Midbrain (tissue), 1 donor: ENCODE measurements at places on chromosomes 4 and X.

DNA sequence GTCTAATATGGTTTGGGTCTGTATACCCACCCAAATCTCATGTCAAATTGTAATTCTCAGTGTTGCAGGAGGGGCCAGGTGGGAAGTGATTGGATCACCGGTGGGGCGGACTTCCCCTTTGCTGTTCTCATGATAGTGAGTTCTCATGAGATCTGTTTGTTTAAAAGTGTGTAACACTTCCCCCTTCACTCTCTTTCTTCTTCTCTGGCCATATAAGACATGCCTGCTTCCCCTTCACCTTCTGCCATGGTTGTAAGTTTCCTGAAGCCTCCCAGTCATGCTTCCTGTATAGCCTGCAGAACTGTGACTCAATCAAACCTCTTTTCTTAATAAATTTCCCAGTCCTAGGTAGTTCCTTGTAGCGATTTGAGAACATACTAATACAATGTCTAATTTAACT is 19.7 kb upstream of the SCRG1 start:
- DNase-seq, result no peak

- DNase-seq, result no peak
Measured at GRCh38 chr4:23978002-23978401, 88.2 kb upstream of the PPARGC1A start.

GRCh38 chr4:118760493-118760892 is 75.3 kb downstream of the METTL14 start:
- no peak for DNase-seq

DNA sequence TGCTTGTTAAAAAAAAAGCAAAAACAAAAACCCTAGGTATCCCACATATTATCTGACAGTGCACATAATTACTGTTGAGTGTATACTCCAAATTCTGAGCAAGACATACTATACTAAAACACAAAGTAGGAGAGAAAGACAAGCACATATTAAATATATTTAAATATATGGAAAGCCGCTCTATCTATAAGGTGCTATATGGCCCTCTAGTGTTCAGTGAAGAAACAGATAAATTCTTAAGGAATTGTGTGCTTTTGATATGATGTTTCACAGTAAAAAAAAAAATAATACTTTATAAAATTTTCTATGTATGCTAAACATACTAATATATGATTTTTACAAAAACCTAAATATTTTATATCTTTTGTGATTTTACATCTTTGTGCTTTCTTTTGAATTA is 137.8 kb downstream of the FBXW7 start:
- DNase-seq, result no peak

DNA sequence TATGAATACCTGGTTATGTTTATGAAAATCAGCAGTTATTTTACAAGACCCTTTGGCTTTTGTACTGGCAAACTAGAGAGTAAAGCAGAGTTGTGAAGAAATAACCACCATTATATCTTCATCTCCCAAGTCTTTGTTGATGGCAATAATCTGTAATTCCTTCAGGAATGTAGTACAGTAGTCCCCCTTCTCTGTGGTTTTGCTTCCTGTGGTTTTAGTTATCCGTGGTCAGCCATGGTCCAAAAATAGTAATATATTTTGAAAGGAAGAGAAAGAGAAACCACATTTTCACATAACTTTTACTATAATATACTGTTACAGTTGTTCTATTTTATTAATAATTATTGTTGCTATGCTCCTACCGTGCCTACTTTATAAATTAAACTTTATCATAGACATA is 27.8 kb downstream of the BANK1 start:
- no peak for DNase-seq

DNA sequence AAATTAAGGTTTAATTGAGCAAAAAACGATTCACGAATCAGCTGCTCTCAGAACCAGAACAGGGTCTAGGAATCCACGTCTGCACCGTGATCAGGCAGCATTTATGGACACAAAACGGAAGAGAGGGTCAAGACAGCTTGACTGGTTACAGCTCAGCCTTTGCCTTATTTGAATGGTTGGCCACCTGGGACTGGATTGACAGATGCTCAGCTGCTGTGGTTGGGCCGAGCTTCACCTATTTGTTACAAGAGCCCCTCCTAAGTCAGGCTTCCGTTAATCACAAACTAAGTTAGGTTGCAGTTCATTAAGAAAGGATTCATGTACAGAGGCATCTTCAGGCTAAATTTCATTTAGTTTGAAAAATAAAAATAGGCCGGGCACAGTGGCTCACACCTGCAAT is 50.6 kb upstream of the MAN2B2 start:
- no peak for DNase-seq

DNA sequence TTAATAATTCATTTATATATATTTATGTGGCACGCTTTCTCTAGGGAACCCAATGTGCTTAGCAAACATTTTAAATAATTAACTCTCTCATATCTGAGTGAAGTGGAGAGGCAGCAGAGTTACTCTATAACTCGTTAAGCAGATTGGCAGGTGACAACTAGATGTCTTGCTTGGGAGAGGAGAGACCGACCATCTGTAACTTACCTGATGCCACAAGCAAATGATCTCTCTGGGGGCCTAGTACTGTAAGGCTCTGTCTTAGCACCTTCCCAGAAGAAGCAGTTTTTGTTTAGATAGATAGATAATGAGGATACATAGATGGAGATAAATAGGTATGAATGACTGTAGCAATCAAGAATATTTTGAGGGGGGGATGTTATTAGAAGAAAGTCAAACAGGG is 11.9 kb upstream of the SEL1L3 start:
- no peak for DNase-seq

DNA sequence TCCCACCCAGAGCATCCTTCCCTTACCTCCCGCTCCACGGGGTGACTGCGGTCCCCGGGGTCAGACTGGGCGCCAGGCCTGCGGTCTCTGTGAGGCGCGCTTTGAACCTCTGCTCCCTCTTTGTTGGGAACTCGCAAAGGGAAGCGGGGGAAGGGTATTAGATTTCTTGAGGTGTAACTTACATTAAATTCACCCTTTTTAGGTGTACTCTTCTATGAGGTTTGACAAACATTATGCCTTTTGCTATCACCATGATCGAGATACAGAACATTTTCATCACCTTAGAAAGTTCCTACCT is 569 bp downstream of the DCK start:
- no peak for DNase-seq

DNA sequence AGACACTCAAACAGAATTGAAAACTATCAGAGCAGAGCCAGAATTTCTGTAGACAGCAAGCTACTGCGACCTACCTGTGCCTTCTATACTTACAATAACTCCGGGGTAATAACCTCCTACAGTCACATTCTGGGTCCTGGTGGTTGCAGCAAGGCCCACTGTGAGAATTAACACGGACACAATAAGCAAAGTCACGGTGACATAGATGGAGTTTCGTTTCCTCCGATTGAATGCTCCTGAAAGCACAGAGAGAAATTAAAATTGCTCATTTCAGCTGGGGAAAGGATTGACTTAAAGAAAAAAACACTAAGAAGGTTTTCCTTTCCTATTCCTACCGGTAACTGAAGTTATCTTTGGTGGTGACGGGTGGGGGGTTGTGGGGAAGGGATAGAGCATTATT is 7.0 kb downstream of the TMEM255A start:
- DNase-seq, result no peak

GRCh38 chr4:176622251-176622948 is 170.3 kb downstream of the VEGFC start:
- DNase-seq, result no peak

GRCh38 chr4:86274642-86275041 is 85.2 kb downstream of the MAPK10 start:
- DNase-seq, result no peak

DNA sequence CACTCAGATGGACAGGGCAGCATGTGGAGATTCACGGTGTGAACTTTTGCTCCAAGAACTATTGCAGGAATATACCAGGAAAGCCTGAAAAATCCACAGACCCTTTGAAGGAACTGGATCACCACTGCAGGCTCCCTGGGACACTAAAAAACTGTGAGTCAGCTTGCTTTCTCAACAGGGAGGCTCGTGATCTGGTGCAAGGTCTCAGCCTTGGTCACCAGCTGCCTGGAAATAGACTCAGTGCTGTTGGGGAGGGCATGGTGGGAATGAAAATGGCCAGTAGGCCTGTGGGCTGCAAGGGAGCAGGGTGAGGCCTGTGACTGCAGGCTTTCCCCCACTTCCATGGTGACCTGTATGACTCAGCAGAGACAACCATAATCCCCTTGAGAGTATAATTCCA is 426.4 kb upstream of the RPS6KA3 start:
- DNase-seq, result no peak

- DNase-seq, result no peak
Measured at GRCh38 chrX:75076429-75076828, 79.7 kb downstream of the ABCB7 start.

DNA sequence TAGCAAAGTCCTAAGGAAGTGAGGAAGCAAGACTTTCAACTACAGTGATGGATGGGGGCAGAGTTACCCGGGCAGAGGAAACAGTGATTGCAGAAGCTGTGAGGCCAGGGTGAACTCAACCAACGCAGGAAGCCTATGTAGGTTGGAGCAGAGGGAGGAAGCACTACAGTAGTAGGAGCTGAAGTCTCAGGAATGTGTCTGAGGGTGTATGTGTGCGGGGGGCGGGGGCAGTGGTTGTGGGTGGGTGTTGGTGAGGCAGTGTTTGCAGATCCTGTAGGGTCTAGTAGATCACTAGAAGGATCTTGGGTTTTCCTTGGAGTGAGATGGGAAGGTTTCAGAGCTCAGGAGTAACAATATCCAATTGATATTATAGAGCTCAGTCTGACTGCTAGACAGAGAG is 9.9 kb upstream of the MID1 start:
- DNase-seq, result no peak

- no peak for DNase-seq
Measured at GRCh38 chr4:4585012-4585670, 43.3 kb upstream of the STX18 start.

DNA sequence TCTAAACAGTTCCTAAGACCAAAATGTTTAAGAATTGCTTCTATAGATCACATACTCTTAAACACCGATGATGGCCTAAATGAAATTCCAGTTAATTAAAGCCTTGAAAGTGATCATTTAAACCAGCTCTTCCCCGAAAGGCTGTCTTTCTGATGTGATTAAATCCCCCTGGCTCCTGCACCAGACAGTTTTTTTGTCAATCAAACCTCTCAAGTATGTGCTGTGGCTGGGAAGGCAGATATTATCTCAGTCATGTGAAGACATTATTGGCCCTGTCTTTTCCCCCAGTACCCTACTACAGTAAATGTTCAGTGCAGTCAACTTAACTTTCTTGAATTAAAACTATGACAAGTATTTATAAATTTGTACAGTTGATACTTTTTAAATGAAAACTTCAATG is 121.0 kb upstream of the MYOZ2 start:
- DNase-seq, result no peak

- DNase-seq, result no peak
Measured at GRCh38 chr4:122742933-122743829, 10.7 kb downstream of the BBS12 start.

- DNase-seq, result no peak
Measured at GRCh38 chrX:135644624-135645023, 68.8 kb upstream of the CT45A1 start.

DNA sequence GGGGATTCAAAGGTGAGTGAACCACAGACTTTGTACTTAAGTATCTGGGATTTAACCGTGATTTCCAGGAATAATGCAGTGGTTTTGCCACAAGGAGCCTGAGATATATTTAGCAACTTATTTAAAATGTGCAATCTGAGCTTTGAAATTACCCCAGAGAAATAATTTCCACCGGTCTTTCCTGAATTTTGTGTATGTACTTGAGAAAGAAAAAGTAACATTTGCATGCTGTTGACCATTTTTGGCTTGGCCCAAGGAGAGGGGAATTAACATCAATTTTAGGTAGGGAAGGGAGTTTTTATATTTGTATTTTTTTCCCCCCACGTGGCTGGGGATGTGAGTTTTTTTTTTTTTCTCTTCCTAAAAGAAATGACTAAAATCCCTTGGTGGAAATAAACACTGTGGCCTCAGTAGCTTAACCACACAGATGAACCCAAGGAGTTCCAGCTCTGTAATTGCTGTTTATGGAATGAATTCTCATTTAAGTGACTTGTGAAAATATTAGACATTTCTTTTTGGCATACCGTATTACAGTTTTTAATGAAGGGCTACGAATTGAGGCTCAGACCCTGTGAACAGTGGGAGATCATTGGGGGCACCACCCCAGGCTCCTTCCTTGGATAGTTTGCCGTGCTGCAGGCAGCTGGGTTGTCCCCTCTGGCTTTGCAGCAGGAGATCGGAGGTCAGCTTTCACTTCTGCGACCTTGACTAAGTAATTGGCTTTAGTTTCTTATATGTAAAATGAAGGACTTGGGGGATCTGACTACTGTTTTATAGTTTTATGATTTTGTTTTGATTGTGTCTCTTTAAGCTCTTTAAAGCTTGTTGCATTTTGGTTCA is 116.1 kb downstream of the ARHGAP10 start:
- DNase-seq, result no peak

- DNase-seq, result no peak
Measured at GRCh38 chr4:538542-539142, 37.5 kb downstream of the TMEM271 start.

- DNase-seq, result no peak
Measured at GRCh38 chrX:150158554-150159332, 204.4 kb upstream of the MAMLD1 start.
